ENCODE measurements at places on chromosomes 3 and 15. TPM values are rescaled to one million over a fixed set of nuclear protein-coding genes. Genes with fewer than 3 reads are reported as not detected.

The FANCI gene
- 31.5 TPM for total RNA-seq

The STRIT1 gene
- total RNA-seq = 1.4 TPM

The XXYLT1 gene
- 18.5 TPM for total RNA-seq

The CPB1 gene
- total RNA-seq = not detected

The CCR2 gene
- 3.3 TPM for total RNA-seq

The SPINK8 gene
- not detected for total RNA-seq

The SLCO2A1 gene
- total RNA-seq = 3.0 TPM
